Kidney (tissue), 22 donors: ENCODE measurements at places on chromosomes 5 and 9. TPM values are rescaled to one million over a fixed set of nuclear protein-coding genes. Genes with fewer than 3 reads are reported as not detected.

ADAMTSL1 gene
- 3.0 TPM for polyA plus RNA-seq

SEMA6A gene
- 4.0 TPM for polyA plus RNA-seq

ADAMTS13 gene
- polyA plus RNA-seq, result 3.6 TPM

IFNW1 gene
- polyA plus RNA-seq, result not detected

PPP2CA gene
- 94.8 TPM for polyA plus RNA-seq

FBP2 gene
- polyA plus RNA-seq, result not detected

AQP3 gene
- polyA plus RNA-seq, result 401 TPM

ECM2 gene
- 5.5 TPM for polyA plus RNA-seq

CWC27 gene
- polyA plus RNA-seq, result 16.5 TPM
